ENCODE measurements at places on chromosomes 2 and 18.
A peak's percentile ranks its signal among the peaks of the same experiment; 100 is the strongest.

- DNase-seq: no peak
Measured at GRCh38 chr2:120620025-120620793, 115.5 kb upstream of the GLI2 start.

- DNase-seq: no peak
Measured at GRCh38 chr2:222780051-222780450, 80.8 kb upstream of the ACSL3 start.

- DNase-seq: no peak
Measured at GRCh38 chr2:112916145-112916571, 5.2 kb downstream of the IL37 start.

GRCh38 chr18:79522451-79523205, 126.9 kb downstream of the NFATC1 start:
- DNase-seq: no peak

- no peak for DNase-seq
Measured at GRCh38 chr2:10048501-10049171, 5.3 kb downstream of the KLF11 start.

GRCh38 chr2:161424891-161425727, 9.0 kb downstream of the TBR1 start:
- no peak for DNase-seq

DNA sequence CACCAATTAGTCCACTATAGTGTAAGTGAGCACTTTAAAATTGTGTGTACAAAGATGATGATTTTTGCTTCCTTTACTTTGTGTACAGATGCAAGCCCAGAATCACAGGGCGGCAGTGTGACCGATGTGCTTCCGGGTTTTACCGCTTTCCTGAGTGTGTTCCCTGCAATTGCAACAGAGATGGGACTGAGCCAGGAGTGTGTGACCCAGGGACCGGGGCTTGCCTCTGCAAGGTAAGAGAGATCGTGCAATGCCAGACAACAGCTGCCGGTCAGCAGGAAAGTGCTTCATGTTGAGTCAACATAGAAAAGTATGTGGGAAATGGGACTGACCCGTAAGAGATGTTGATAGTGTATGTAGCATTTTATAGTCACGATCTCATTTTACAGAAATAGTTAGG, 156.8 kb upstream of the TTC39C start:
- DNase-seq: peak; percentile 6

- DNase-seq: no peak
Measured at GRCh38 chr2:108346827-108347226, 30.9 kb upstream of the SULT1C4 start.

DNA sequence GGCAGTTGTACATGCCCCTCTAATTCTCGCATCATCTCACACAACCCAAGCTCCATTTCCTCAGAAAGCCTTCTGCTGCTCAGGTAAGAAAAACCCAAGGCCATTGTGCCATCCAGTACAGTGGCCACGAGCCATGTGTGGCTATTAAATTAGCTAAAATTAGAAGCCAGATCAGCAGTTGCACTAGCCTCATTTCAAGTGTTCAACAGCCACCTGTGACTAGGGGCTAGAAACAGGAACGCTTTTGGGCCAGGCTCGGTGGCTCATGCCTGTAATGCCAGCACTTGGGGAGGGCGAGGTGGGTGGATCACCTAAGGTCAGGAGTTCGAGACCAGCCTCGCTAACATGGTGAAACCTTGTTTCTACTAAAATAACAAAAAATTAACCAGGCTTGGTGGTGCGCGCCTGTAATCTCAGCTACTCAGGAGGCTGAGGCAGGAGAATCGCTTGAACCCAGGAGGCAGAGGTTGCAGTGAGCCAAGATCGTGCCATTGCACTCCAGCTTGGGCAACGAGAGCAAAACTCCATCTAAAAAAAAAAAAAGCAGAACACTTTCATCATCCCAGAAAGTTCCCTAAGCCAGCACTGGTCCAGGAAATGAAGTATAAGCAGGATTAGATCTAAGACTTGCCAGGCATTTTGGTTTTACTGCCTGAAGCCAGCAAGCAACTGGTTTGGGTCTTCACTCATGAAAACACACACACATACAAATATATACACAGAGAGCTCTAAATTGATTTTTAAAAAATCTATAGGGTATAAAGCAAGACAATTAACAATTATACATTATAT, 35.7 kb downstream of the ATP8B1 start:
- no peak for DNase-seq

DNA sequence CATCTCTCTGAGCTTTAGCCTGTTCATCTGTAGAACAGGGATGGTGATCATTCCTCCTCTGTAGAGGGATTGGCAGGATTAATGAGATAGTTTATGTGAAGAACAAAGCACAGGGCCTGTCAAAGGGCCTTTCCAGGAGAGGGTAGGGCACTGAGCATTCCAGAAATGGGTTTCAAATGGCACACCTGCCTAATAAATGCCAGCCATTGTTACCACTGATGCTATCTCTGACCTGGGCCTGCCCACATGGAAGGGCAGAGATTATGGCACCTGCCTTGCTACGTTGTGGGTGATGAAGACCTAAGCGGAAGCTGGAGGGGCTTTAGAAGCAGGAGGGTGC, 31.0 kb upstream of the GMPPA start:
- no peak for DNase-seq

DNA sequence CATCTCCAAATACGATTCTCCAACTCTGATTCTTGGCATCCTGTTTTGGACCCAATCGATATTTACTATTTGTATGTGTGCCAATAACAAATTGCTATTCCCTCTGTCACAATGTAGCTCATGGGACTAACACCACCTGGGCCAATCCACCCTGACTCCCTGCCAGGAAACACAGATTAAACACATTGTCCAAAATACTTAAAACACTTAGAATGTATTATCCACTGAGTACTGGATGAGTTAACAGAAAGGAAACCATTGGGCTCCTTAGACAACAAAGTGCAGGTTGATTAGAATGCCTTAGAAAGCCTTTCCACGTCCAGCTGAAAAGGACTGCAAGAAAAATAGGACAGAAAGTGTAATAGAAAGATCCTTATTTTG, 79.4 kb upstream of the ARHGAP28 start:
- DNase-seq: peak; percentile 51

DNA sequence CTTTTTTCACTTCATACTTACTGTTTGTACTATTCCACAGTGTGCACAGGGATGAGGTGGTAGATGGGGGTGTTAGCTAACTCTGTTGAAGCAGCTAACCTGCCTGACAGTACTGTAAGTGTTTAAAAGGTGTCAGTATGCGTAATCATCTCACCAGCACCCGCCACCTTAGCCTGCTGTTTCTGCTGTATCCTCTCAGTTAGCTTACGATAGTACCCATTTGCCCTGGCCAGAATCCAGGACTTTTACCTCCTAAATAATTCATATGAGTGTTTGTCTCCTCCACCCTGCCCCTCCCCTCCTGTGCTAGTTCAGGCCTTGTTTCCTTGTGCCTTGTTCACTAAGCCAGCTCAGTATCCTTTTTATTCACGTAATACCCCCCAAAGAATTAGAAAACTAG, 34.2 kb downstream of the TRAPPC12 start:
- DNase-seq: no peak

DNA sequence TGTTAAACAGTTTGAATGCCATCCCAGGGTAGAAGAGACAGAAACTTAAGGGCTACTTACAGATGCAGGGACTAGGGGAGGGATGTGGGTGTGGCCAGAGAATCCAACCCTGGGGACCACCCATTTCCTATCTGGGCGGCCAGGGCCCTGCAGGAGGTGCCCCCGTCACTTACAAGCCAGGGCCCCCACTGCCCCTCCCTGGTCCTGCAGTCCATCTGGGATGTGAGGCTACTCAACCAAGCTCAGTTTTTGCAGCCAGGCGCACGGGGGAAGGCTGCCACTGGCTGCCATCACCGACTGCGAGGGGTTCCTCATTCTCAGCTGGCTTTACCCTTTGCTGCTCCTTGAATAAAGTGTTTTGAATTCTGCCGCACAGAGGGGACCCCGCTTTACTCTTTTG, 42.1 kb downstream of the RRM2 start:
- no peak for DNase-seq

GRCh38 chr2:130827502-130828251, 9.0 kb upstream of the ARHGEF4 start:
- DNase-seq: no peak

GRCh38 chr2:238688193-238689153, 159.4 kb upstream of the TWIST2 start:
- DNase-seq: no peak

DNA sequence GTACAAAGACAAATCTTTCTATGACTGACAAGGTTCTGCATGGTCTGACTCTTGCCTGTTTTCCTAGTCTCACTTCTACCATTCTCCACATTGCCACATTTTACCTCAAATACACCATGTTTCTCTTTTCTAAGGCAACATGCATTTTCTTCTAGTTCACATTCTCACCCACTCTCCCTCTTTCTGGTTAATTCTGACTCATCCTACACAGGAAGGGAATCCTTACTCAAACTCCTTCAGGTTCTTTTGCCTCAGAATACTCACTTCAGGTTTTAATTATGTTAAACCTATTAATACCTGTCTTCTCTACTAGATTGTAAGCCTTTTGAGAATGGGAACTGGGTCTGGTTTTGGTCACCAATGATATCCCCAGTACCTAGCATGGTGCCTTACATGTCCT, 47.2 kb downstream of the MAP2 start:
- DNase-seq: no peak

DNA sequence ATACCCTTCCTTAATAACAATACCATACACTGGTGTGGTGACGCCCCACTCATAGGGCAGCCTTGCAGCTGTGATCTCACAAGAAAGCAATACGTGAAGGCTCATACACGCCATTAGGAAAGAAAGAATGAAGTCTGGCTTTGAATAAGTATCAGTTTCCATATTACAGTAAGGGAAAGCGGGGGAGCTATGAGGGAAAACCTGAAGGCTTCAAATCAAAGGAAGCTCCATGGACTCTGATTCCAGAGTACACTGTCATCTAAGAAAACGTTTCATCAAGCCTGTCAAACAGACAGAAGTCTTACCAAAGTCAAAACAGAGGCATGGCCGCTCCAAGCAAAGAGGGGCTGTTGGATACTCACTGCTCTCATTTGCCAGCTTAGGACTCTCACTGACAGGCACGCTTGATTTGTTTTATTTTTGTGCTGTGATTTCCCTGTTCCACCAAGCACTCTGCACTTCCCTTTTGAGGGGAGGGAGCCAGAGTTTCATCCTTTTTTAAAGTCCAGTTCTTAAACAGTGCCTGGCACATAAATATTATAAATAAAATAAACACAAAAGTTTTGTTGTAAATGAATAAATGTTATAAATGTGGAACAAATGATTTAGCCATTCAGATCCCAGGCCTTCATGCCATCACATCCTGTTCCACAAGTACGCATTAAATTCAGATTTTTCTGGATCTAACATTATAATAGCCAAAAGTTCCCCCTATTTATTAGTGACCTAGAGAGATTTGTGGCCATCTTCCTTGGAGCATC, 221.2 kb downstream of the PIEZO2 start:
- DNase-seq: peak; percentile 54

- DNase-seq: no peak
Measured at GRCh38 chr2:69185807-69186206, 172.8 kb downstream of the ANTXR1 start.

DNA sequence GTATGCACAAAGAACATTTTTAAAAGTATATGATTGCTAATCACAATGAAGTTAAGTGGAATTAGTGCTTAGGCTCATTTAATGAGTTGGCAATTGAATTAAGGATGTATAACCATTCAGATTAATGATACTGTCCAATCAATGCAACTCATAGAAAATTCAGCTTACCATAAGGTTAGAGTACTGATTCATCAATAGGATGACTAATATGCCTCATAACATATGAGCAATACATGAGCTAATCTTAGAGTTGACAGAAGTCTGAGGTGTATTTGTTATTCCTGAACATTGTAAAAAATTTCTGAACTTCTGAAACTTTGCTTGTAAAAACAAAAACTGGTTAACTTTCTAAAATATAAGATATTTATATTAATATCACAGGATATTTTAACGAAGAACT, 118.3 kb upstream of the NETO1 start:
- DNase-seq: no peak

All from hindlimb muscle (tissue), 1 donor.